ENCODE measurements at places on chromosomes 16 and 17.

- no peak for DNase-seq
Measured at GRCh38 chr17:48478224-48479013, 48.4 kb upstream of the SKAP1 start.

DNA sequence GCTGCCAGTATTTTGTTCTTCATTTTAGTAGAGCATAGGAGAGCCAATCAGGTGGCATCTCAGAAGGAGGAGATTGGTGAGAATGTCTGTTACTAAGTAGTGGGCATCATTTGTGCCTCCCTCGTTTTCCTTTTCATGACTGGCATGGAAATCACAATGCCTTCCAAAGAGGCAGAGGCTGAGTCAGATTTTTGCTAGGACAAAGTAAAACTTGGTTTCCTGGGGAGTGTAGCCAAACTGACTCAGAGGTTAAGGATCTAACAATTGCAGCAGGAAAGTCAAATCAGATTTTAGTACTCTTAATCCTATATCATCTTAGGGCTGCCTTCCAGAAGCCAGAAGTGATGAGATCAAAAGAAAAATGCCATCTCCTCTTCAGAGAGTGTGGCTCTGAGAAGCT, 138.7 kb downstream of the ANKFN1 start:
- no peak for DNase-seq

DNA sequence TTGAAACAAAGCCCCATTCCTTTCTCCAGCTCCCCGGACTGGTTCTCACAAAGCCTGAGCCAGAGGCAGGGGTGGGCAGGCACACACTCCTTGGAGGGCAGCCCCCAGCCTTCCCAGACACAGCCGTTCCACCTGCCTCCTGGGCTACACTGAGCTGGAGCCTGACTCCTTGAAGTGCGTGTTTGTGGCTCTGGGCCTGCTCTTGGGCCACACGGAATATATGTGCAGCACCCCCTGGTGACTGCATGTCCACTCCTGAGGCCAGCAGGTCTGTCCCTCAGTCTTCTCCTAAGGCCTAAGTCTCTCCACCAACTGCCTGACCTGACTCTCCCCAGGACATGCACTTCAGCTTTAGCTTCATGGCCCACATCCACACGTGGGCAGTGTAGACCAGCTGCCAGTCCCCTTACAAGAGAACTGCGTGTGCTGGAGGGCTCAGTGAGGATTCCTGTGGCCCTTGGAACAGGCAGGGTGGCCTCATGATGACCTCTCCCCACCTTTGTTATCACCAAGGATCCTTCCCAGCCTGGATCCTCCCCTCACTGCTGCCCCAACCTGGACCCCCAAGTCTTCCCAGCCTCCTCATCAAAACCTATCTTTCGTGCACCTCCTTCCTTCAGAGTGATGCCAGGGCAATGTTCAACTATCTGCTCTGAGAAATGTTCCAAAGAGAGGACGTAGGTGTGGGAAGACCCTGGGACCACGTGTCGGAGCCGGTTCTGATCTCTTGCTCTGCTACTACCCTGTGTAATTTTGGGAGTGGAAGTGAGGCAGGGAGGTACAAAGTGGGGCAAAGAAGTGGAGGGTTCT, 12.4 kb upstream of the SLC6A2 start:
- no peak for DNase-seq

DNA sequence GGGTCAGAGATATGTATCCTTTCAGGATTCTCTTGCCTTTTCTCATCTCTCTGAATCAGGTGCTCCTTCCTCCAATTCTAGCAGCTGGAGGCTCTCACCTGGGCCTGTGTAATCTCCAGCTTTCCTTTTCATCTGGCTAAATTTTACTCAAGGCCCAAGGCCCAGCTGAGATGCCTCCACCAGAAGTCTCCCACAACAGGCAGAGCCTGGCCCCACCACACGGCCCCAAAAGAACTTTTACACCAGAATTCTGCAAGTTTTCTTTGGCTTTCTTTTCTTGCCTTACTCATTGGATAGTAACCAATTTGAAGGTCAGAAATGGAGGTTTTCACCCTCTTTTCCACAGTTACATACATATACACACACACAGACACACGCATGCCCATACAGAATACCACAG, 14.6 kb downstream of the RND2 start:
- no peak for DNase-seq

DNA sequence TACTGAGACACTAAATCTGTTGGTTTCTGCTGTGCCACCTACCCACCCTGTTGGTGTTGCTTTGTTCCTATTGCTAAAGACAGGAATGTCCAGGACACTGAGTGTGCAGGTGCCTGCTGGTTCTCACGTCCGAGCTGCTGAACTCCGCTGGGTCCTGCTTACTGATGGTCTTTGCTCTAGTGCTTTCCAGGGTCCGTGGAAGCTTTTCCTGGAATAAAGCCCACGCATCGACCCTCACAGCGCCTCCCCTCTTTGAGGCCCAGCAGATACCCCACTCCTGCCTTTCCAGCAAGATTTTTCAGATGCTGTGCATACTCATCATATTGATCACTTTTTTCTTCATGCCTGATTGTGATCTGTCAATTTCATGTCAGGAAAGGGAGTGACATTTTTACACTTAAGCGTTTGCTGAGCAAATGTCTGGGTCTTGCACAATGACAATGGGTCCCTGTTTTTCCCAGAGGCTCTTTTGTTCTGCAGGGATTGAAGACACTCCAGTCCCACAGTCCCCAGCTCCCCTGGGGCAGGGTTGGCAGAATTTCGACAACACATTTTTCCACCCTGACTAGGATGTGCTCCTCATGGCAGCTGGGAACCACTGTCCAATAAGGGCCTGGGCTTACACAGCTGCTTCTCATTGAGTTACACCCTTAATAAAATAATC, 14.6 kb downstream of the STH start:
- peak; percentile 23 for DNase-seq

GRCh38 chr16:49688036-49688697, 167.7 kb downstream of the ZNF423 start:
- no peak for DNase-seq

GRCh38 chr17:77487677-77488530, 347.1 kb downstream of the SEC14L1 start:
- DNase-seq = no peak

GRCh38 chr16:73399486-73399885, 351.6 kb upstream of the ZFHX3 start:
- DNase-seq = no peak

- DNase-seq = no peak
Measured at GRCh38 chr16:53515811-53516210, 12.8 kb upstream of the AKTIP start.

- DNase-seq = peak; percentile 66
Measured at GRCh38 chr17:67378454-67379250, 1.6 kb downstream of the PITPNC1 start.

GRCh38 chr16:14278749-14279148, 207.6 kb downstream of the MRTFB start:
- peak; percentile 10 for DNase-seq

DNA sequence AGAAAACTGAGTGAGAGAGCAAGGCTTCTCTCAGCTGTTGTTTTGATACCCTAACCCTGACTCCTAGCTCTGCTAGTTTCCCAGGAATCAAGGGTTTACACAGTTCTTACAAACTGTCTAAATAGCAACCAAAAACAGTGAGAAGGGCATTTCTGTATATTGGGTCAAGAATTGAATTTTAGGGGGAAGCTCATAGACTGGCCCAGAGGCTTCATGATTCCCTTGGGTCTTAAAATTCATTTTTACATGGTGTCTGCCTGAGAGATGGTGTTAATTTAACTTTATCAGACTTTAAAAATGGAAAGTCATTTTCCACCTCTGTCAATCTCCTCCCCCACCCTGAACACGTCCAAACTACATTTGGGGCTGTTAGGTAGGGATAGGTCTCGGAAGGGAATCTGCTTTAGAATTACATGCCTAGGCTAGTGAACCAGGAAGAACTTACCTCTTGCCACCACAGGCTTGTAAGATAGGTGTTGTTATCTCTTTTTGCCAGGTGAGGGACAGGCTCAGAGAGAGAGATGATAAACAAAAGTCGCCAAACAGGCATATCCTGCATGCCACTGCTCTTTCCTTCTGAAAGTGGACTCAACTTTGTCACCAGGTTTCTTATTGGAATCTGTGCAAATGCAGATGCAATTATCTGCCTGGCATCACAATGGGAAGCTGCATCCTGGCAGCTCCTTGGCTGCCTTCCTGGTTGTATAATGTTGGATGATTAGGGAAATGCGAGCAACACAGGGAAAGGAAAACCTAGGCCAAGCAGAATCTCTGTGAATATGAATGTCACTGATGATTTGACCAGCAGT, 3.1 kb downstream of the PHAF1 start:
- no peak for DNase-seq

DNA sequence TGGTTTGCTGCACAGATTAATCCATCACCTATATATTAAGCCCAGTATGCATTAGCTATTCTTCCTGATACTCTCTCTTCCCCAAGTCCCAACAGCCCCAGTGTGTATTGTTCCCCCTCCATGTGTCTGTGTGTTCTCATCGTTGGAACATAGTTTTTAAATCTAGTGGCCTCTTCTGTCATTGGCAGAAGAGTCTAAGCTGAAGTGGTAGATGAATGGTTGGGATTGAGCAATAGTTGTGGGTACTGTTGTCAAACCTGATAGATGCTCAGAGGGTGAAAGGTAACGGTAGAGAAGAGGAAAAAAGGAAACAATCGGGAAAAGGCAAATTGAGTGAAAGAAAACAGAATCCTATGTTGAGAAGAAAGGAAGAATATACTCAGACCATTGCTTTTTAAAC, 29.9 kb downstream of the MAP3K3 start:
- DNase-seq = no peak

DNA sequence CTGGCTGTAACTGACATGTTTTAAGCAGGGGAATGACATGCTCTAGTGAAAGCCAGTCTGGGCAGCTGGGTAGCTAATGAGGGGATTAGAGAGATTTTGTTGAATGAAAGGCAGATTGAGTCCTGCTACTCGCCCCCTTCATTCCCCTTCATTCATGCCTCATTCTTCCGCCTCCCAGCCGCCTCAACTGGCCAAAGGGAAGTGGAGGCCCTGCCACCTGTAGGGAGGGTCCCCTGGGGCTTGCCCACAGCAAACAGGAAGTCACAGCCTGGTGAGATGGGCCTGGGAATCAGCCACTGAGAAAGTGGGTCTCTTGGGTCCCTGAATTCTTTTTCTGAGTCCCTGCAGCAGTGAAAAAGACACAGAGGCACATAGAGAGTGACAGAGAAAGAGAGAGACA, 1.1 kb upstream of the CD19 start:
- DNase-seq = no peak

DNA sequence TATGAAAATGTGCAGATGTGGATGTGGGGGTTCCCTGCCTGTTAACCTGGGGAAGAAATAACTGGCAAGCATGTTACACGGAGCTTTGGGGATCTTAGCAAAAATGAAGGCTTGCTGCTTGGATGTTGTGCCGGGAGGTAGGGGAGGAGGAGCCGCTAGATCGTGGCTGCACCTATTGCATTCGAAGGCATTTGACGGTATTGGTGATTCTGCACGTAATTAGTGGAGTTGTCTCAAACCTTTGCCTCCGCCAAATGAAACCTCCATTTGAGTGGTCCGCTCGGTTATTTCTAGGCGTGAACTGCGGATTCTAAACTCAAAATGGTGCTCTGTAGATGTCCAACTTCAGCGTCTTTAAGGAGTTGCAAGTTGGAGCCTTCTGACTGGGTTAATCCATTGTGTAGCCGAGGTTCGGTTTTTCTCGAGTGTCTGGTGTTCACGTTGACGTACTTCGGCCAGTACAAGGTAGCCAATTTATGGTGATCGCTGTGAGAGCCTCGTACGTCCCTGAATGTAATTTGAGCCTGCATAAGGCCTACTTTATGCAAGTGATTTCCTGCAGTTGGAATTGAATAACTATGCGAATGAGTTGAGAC, 1.5 kb downstream of the TNRC6C start:
- DNase-seq = peak; percentile 33

GRCh38 chr17:55410722-55411462, 10.7 kb downstream of the MMD start:
- DNase-seq = no peak

GRCh38 chr16:3754081-3754703, 36.9 kb upstream of the TRAP1 start:
- DNase-seq = no peak

GRCh38 chr16:626787-627453, 3.9 kb upstream of the WFIKKN1 start:
- no peak for DNase-seq

- DNase-seq = no peak
Measured at GRCh38 chr16:25910971-25911370, 219.2 kb downstream of the HS3ST4 start.

DNA sequence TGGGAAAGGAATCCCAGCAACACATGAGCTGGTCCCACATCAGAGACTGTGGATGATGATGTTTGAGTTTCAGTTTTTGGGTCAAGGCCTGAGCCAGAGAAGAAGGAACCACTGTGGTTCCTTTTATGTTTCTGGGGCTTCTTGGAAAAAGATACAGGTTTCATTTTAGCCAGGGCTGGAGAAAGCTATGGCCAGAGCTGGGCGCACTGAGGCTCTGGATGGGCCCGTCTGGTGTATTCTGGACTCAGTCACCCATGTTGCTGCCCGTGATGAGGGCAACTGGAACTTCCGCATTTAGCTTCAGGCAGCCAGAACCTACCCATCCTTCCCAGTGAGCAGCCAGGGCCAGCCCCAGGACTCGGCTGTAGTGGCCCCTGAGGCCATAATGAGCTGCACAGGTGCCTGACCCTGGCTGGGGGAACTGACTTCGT, 15.0 kb upstream of the PITPNA start:
- DNase-seq = no peak

GRCh38 chr17:63927464-63928171, 4.5 kb downstream of the CD79B start:
- DNase-seq = no peak

GRCh38 chr16:69613378-69614154, 47.8 kb downstream of the NFAT5 start:
- no peak for DNase-seq

DNA sequence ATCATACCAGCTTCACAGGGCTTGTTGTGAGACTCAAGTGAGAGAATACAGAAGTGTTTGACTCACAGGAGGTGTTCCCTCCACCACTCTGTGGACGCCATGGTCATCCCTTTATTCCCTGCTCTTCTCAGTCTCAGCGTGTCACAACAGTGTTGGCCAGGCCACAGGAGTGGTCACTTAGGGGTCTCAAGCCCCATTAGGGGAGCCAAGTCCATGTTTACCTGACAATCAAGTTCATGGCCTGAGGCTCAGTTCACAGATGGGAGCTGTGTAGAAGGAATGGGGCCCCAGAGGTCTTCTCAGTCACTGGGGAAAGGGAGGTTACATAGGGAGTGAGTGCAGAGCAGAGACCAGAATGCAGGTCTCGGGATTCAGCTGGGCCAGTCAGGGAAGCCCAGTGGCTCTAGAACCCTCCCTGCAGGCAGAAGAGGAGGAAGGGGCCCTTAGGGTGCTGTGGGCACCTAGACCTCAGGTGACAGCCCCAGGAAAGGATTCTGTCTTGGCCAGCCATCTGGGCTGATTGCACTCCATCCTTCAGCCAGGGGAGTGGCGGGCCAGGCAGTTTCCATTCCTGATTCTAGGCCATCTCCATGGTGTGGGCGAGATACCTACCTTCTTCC, 9.5 kb upstream of the CENPT start:
- no peak for DNase-seq

Data from right lung (tissue), 10 donors.